Activated CD8-positive, alpha-beta memory T cell treated with anti-CD3 and anti-CD28 coated beads for 48 hours (primary cell): ENCODE measurements at places on chromosomes 5 and 9.

DNA sequence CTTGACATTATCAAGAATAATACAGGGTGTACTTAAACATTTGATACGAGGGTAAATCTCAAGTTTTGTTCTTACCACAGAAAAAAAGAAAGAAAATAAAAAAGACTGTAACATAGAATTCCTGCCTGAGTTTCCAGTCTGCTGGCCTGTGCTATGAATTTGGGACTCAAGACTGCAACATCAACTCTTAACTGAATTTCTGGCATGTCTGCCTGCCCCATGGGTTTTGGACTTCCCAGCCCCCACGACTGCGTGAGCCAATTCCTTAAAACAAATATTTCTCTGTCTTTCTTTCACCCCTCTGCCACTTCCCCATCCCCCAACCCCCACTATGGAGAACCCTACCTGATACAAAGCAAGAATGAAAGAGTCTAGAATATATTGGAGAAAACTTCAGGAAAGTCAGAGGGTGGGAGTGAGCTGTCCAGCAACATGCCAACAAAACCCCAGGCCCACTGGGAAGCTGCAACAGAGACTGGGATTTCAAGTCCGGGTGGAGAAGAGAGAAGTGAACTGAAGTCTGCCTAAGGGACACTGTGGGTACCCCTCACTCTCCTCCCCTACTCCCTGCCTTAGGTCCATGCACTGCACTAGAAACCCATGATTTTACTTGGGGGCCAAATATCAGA lies 43.0 kb downstream of the MARCHF3 start:
- DNase-seq = no peak

DNA sequence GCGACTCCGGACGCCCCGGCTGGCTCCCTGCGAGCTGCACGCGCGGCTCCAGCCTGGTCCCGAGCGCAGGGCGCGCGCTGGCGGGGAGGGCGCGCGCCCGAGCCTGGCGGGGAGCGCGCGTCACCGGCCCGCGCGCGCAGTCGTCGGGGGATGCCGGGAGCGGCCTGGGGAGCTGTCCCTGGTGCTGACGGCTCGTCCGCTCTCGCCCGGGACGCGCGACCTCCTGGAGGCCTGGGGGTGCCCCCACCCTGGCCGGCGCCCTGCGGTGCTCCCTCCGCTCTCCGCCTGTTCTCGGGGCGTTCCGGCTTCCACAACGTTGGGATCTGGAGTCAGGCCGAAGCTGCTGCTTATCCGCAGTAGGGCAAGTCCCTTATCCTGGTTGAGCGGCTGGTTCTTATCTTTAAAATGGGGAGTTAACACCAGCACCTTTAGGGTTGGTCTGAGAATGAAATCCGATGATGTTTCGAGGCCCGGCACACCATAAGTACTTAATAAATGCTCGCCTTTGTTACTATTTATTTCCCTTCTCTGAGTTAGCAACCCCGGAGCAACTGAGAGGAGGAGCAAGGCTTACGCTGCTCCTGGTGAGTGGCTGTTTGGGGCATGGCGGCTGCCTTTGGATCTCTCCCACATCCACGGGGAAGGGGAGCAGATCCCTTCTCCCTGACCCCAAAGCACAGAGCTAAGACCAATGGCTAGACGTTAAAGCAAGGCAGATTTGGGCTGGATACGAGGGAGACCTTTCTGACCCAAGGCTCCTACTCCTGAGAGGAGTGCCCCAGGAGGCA lies at the start of gene FAM163B:
FAM163B (minus strand) TSS at position 79 of the 788 bp plus-strand sequence. CDS start 29,166 bp downstream, outside the sequence.
- no peak for DNase-seq

DNA sequence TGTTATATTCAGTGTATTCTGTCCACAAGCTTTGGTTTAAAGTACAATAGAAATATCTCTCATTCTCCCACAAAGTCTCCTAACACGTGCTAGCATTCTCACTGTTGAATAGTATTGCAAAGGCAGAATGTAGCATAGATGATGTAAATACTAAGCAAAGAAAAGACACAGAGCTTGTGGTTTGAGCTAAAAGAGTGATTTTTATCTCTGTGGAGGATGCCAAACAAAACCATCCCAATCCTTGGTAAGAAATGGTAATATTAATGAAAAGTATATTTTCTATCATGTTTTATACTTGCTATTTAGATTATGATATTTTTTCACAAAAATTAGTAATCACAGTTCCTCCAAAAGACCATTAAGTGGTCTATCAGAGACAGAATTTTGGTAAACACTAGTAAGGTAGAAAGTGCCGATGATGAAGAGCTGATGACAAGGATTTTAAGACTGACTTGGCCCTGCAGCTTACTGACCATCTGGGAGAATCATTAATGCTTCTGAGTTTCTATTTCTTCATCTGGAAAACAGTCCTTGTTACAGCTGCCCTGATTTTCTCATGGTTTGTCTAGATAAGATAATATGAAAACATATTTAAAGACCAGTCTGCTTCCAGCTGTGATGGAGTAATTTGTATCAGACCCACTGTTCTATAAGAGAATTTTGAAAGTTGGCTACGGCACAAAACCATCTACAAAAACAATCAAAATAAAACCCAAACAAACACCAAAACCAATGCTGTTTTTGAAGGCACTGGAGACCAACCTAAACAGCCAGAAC lies 510.2 kb downstream of the SPATA31D1 start:
- no peak for DNase-seq

- no peak for DNase-seq
Measured at GRCh38 chr9:69458176-69458575, 133.2 kb downstream of the ENTREP1 start.

DNA sequence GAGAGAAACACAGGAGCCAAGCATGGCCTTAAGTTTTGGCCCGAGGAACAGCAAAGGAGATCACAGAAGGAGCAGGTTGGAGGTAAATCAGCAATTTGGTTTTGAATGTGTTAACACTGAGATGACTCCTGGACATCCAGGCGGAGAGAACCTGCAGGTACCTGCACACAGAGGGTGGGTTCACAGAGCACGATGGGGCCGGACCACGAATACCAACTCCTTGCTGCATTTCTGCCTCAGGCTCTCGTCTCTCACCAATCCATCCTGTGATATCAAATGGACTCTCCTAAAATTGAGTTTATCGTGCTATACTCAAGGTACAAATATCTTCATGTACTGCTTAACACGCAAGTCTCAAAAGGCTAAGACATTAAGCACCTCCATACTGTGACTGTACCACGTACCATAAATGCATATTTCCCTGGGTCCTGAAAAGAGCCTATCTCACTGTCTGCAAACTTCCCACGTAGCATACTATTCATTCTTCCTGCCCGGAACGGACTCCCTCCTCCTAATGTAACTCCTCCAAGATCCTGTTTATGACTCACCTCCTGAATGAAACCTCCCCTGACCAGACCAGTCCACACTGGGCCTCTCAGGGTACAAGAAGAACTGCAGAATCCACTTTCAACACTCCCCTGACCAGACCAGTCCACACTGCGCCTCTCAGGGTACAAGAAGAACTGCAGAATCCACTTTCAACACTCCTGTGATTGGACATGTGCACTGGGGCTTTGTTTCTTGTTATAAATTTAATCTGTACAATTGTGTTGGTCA lies 380.8 kb upstream of the RFX3 start:
- no peak for DNase-seq

DNA sequence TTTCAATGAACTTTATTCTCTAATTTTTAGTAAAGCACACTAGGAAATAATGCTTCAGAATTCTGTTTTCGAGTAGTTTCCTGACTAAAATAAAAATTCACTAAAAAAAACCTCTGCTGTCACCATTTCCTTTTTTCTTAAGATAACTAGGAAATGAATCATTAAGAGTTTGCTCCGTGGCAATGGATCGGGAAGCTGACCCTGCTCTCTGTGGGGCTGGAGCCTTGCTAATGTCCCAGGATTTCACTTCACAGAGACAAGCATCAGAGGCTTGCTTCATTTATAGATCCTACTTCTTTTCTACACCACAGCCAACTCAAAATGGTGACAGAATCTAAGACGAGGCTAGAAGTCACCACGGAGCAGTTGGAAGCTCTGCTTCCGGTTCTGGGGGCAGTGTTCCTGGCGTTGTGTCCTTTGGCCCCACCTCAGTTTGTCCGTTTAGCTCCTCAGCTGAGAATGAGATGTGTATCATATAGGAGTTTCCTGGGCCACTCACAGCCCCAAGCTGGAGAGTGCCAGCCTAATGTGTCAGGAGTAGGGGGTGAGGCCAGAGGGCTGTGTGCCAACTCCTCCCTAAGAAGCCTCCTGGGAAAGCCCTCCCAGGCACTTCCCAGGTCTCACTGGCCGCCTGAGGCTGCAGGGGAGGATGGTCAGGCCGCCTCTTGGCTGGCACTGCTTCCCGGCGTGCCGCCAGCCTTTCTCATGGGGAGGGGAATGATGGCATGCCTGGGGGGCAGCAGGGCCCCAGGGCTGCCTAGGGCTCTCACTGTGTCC lies 19.6 kb downstream of the TENT4A start:
- DNase-seq = no peak

- DNase-seq = no peak
Measured at GRCh38 chr5:81213070-81213469, 20.1 kb upstream of the CKMT2 start.
